ENCODE measurements at places on chromosomes 2 and 18. TPM values are rescaled to one million over a fixed set of nuclear protein-coding genes. Genes with fewer than 3 reads are reported as not detected.

DNA sequence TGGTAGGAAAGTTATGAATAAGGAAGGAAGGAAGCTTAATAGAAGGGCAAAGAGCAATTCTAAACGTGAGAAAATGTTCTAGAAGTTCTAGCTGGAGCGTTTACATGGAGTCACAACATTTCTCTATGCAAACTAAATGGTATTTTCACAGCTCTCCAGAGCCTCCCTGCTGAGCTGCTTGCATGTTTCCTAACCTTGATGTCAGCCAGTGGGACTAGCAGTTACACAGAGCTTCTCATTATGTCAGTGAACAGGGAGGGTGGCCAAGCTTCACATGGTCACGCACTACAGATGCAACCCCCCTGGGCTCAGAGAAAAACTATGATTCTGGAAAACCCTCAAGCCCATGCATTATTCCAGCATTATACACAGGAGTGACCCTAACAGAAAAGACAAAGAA is 153.4 kb upstream of the CCDC150 start:
- no peak for DNase-seq

DNA sequence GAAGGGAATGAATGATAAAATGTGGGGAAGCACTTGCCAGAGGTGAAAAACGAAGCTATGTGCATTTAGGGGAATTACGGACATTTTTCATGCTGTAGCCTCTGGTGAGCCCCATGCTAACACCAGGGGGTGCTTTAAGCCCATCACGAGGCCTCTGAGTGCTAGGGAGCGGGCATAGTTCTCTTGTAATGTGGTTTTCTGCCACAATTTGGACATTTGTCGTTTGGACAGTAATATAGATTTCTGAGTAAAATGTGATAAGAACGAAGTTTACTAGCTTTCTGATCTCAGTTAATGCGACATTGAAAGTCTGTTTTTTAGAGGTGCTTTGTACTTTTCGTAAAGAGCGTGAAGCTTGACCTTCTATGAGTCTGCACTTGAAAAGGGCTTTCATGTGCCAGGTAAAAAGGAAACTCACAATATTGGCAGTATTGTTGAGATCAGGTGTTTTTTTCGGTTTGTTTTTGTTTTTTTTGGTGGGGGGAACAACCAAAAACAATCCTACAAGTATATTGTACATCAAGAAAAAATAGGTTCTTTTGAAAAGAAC is 50.6 kb downstream of the TRAF3IP1 start:
- DNase-seq, result peak; percentile 62

- no peak for DNase-seq
Observed at GRCh38 chr2:218260742-218261422, at the start of gene GPBAR1. Gene GPBAR1 (plus strand): TSS chr2:218261015. CDS start chr2:218262725, 1,710 bp downstream.

C1GALT1C1L gene
- total RNA-seq, result 0.31 TPM

SNORC gene
- total RNA-seq, result 5.6 TPM
